ENCODE measurements at places on chromosomes 6 and 20.

DNA sequence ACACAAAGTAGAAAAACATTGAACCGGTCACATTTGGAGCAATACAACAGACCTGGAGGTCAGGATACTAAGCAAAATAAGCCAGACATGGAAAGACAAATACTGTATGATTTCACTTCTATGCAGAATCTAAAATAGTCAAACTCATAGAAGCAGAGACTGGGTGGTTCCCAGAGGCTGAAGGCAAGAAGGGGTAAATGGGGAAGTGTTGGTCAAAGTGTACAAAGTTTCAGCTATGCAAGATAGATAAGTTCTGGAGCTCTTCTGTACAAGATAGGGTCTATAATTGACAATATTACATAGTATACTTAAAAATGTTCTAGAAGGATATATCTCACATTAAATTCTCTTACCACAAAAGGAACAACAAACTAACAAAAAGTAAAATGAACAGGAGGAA, 70.3 kb downstream of the TMEM244 start:
- DNase-seq, result no peak

- no peak for DNase-seq
These were observed 70.8 kb downstream of the TPD52L1 start for GRCh38 chr6:125224231-125224861.

- DNase-seq, result no peak
These were observed 482.9 kb upstream of the EYS start for GRCh38 chr6:66189915-66190314.

GRCh38 chr6:79453558-79454042, 83.6 kb downstream of the LCA5 start:
- no peak for DNase-seq

DNA sequence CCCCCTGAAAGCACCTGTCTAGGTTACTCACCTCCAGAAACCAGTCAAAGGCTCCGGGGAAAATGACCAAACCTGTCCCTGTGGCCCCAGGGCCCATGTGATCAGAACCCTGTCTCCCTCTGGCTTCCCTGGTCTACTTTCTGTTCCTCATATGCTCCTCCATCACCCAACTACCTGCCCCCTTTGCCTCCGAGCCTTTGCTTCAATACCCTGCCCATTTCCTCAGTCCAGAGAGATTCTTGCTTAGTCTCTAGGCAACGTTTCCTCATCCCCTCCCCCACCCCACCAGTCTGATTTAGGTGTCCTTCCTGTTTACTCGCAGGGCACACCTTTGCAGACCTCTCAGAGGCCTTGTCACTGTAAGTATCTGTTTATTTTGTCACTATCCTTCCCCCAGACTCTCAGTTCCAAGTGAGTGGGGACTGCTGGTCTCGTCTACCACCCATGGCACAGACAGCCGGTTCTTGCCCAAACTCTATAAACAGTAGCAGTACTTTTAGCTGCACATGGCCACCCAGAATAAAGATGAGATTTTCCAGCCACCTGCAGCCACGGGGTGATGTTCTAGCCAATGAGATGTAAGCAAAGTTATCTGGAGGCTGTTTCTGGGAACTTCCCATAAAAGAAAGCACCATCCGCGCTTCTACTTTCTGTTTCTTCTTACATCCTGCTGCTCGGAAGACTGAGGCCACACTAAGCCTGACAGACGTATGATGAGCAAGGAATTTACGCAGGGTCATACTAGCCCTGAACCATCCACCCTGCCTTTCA, 13.3 kb downstream of the ELOVL5 start:
- no peak for DNase-seq

- DNase-seq, result no peak
These were observed 10.1 kb downstream of the PKHD1 start for GRCh38 chr6:52077180-52077884.

GRCh38 chr6:108739496-108740330, 108.5 kb upstream of the ARMC2 start:
- DNase-seq, result no peak

DNA sequence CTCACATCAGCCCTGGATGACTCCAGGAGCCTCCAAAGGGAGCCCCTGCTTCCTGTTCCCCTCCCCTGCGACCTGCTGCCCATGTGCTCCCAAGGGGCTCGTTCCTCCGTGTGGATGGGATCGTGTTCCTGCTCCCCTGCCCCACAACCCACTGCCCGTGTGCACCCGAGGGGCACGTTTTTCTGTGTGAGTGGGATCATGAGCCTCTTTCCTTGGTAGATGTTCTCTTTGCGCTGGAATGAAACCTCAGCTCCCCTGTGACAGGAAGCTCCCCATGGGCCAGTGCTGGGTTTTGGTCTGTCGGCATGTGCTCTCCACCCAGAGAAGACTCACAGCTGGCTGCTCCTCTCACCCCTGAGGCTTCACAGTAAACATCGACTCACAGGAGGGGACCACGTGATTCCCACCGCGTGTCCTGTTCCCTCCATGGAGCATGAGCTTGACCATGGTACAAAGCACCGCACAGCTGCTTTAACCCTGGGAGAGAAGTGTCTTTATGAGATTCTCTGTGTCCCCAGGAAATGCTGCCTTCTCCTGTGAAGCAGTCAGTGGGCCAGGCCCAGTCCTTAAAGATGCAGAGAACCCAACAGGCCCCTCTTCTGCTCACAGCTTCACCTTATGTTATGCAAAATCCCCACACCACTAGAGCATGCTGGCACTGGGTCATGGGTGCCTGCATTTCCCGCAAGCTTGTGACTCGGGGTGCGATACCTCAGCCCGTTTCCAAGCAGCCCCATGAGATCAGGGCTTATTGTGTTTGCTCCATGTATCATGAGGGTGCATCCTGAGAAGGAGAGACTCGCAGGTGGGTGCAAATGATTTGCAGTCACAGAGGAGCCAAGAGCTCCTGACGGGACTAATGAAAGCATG, 215.1 kb downstream of the ERMARD start:
- no peak for DNase-seq

- DNase-seq, result no peak
These were observed 9.2 kb downstream of the PYGB start for GRCh38 chr20:25257130-25257529.

- DNase-seq, result no peak
These were observed 22.0 kb upstream of the L3MBTL3 start for GRCh38 chr6:129996387-129996786.

GRCh38 chr6:131001111-131001736, 61.8 kb downstream of the EPB41L2 start:
- DNase-seq, result no peak

- no peak for DNase-seq
These were observed 107.3 kb downstream of the GMPR start for GRCh38 chr6:16345449-16346330.
